ENCODE measurements at places on chromosomes 13 and 19. TPM values are rescaled to one million over a fixed set of nuclear protein-coding genes. Genes with fewer than 3 reads are reported as not detected.

GRCh38 chr19:55224038-55224665 is 4.4 kb downstream of the TMEM86B start:
- DNase-seq = no peak

DNA sequence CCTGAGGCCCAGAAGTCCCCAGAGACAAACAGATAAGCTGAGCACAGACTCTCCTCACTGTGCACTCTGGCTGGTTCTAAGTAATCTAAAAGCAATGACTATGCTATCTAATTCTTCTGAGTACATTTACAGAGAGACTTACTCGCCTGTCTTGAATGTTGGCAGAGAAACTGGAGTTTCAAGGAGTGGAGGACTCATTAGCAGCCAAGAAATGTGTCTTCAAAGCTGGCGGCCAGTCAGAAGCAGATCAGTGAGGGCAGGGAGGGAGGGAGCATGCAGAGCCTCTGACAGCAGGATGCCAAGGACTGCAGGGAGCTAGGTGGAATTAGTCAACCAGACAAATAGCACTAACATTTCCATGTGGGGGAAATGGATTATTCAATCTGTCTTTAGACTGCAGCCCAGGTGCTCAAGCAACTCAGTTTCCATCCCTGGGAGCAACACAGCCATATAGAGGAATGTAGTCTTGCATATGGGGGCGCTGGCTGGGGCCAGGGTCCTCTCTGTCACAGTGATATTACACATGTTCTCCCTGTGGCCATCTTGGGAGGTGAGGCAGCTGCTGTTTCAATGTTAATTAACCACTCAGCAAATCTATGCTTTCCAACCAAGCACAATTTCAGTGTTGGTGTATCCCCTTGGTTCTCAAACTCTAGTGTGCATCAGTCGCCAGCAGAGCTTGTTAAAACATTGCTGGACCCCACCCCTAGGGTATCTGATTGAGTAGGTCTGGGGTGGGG is 97.9 kb downstream of the CCNA1 start:
- DNase-seq = no peak

RASL11A gene
- 1.7 TPM for total RNA-seq

NFIX gene
- 6.6 TPM for total RNA-seq

DNA sequence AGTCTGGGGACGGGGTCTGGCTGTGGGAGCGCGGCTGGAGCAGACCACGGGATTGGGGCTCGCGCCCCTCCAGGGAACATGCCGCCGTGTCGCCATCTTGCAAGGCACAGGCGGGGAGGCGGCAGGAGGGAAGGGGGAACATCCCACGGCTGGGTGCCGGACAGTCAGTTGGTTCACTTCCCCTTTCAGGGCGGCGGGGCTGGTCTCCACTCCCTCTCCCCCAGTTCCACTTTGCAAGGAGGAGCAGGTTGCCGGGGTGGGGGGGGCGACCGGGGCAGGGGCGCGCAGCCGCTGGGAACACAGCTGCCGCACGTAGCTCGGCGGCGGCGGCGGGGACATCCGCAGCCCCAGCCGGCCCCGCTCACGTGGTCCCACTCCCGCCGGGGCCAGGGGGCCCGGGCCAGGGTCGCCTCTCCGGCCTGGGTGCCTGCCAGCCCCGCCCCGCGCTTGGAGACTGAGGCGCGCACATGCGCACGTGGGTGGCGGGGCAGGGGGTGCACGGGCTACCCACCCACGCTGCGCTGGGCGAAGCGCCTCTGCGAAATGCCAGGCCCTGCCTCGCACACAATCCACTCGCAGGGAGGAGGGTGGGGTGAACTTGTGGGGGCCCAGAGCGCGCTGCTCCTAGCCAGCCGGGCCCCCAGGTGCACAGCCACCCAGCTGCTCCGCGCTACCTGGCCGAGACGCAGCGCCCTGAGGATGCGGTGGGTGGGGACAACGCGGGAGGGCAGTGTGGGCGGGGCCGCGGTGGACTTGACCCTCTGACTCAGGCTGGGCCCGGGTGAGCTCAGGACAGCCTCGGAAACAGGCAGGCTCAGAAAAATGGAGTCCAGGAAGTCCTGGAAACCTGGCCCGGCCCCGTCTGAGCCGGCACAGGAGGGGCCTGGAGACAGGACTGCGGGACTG is 6.4 kb downstream of the KLF16 start:
- peak; percentile 45 for DNase-seq

C19orf67 gene
- 0.98 TPM for total RNA-seq

DNA sequence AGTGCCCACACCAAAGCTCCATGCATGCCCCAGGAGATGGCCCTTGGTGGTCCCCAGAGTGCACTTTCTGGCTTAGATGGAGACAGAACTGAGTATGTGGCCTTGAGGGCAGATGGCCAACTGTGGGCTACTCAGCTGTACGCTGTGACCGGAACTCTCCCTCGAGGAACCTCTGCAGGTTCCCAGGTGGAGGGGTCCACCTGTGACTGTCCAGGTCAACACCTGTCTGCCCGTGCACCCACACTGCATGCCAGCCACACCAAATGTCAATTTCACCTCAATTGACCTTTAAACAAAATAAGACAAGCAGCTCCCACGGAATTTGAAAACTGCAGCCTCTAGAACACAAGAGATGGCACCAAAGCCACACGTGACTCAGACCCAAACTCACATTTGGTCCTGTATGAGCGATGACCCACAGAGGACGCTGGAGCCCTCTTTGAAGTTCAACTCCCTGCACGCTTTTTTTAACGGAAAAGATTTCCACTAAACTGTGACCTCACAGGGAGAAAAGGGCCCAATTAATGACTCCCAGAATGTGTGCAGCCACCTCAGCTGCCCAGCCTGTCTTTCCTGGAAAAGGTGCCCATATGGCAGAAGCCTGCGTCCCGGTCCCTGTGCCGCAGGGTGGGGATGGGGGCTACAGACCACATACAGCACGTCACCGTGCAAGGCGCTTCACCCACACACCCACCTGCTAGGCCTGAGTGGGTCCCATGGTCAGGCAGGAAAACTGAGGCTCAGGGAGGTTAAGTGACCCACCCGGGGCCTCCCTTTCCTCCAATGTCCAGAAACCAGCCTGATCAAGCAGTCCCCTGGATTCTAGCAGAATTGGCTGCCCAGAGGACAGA is 47.7 kb downstream of the KLF2 start:
- no peak for DNase-seq

DNA sequence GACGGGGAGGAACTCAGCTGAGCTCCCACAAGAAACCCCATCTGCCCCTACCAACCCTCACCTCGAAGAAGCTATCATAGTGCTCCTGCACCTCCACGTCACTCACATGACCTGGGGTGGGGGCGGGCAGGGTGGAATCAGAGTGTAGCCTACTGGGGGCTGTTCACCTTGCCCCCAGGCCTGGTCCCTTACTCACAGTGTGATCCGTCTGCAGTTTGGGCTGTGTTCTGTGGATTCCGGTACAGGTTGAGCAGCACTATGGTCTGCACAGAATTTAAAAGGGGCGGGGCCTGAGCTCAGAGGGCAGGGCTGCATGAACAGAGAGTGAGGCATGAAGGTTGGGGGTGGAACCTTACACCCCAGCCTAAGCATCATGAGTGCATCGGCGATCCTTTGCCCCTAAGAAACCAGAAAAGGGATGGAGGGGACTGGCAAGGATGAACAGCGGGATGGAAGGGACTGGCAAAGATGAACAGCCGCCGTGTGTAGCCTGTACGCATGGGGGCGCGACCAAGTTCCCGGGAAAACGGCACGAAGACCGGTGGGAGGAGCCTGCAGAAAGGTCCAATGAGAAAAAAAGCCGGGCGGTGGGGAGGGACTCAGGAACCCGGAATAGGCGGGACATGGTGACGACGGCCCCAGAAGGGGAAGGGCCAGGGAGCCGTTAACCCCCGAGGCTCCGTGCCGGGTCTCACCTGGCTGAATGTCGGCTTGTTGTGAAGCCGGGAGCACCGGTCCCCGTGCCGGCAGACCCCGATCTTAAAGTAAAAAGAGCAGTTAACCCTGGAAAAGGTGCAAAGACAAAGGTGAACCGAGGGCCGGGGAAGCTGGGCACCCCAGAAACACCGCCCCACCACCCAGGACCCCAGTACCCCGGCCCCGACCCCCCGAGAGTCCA is 539 bp downstream of the U2AF1L4 start:
- peak; percentile 91 for DNase-seq

TJP3 gene
- 19.4 TPM for total RNA-seq

DNA sequence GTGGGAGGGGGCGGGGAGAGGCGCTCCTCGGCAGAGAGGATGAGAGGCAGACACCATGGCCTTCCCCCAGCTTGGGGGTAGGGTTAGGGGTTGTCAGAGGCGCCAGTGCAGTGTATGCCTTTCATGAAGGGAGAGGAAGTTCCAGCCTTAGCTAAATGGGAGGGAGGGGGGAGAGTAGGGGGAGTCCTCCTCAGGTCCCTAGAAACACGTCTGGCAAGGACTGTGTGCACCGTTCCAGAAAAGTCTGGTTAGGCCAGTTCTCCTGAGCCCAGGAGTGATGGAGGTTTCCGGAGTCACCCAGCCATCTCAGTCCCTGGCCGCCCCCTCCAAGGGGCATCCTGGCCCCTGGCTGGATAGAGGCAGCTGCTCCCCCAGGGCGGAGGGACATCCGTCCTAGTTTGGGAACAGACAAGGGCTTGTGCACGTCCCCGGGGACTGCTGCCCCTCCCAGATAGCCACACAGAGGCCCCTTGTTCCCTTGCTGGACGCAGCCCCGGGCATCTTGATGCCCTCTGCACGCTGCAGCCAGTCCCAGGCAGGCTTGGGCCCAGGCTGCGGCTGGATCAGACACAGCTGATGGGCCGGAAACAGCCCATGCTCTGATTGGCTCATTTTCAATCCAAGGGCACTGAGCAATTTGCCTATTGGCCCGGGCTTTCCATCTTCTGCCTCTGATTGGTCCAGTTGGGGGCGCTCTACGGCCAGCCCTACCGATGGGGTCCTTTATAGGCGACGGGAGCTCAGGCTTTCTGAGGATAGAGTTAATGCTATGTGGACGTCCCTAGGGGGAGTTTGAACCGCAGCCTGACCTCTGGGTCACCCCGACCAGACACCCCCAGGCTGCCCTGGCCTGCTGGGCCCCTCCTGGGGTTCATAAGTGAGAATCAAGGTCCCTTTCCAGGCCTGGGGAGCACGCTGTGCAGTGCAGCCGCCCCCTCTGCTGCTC is 3.8 kb downstream of the S1PR2 start:
- no peak for DNase-seq

FTL gene
- 594 TPM for total RNA-seq

CDX2 gene
- 0.09 TPM for total RNA-seq

GRCh38 chr13:99750951-99751350 is 220.6 kb downstream of the ZIC5 start:
- DNase-seq = no peak

ERICH4 gene
- not detected for total RNA-seq

- DNase-seq = no peak
Observed at GRCh38 chr13:96091164-96092117, 1.5 kb downstream of the HS6ST3 start.

DNA sequence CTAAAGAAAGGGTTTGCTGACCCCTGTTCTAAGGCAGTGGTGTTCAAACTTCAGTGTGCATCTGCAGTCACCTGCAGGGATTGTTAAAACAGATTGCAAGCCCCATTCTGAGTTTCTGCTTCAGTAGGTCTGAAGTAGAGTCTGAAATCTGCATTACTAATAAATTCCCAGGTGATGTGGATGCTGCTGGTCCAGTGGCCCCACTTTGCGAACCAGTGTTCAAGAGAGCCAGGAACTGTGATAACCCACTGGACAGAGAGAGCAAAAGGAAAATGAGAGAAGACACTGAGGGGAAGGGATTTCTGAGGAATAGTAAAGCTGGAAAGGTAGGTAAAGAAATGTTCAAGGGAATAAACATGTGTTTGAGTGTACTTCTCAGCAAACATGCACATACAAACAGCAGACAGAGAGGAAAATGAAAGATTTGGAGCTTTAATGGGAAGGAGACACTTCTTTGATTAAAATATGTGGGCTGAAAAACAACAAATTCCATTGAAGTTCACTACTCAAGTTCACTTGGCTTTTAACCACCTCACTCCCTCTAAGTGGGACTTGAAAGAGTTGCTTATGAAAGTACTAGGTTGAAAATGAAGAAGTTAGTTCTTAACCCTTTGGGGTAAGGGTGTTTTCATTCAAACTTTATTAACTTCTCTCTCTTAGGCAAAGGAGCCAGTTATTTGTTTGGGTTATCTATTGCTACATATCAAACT is 26.4 kb upstream of the FAM216B start:
- no peak for DNase-seq

YJEFN3 gene
- total RNA-seq = 5.4 TPM

GRCh38 chr19:49160450-49161189 is 3.0 kb downstream of the TRPM4 start:
- DNase-seq = no peak

DNA sequence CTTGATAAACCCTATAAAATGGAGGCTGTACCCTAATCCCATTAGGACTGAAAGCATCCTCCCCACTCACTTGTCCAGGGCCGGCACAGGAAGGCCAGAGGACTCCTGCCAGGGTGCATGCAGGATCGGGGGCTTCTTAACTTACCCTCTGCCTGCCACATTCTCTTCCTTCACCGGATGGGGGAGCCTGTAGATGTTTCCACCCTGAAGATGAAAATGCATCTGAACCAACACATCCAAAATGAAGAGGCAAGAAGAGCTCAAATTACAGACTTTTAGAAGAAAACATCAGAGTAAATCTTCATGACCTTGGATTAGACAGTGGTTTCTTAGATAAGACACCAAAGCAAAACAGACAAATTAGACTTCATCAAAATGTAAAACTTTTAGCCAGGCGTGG is 25.9 kb upstream of the NAPA start:
- no peak for DNase-seq

KCNJ14 gene
- 3.4 TPM for total RNA-seq

LGALS14 gene
- 0.49 TPM for total RNA-seq

DNA sequence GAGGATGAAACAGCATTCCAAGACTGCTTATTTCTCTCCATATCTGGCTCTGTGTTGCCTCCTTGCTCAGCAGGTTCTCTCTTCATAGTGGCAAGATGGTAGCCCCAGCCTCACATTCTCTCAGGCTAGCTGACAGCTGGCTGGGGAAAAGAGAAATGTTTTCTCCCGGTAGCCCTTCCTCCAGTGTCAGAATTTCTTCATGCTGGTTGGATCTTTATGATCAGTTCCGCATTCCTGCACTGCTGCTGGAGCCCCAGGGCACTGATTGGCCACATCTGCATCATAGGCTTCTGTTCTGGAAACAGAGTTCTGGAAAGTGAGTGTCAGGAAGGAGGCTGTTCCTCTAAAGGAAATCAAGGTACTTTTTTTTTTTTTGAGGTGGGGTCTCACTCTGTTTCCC is 24.6 kb downstream of the POP4 start:
- no peak for DNase-seq

- DNase-seq = no peak
Observed at GRCh38 chr13:40540328-40541044, 126.0 kb downstream of the FOXO1 start.

DNA sequence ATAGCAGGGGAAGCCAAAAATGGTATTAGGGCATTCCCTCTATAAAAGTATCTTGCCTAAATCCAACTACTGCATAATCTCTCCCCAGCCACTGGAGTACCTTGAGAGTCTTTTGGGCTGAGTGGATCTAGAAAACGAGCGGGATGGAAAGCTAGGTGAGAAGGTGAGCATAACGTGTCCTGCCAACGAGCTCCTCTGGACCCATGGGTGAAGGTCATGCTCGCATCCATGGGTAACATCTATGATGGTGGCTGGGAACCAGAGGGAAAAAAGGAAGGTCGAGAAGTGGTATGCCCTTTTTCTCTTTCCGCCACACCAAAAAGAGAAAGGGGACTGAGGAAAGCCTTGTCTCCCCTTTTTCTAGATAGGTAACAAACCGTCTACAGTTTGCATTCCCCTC is 63.0 kb downstream of the ZNF208 start:
- DNase-seq = no peak

Data from T-cell (primary cell).